ENCODE measurements at places on chromosomes 5 and 9.

- ATAC-seq = no peak
These were observed 149.9 kb downstream of the TRIO start for GRCh38 chr5:14292766-14293658.

- ATAC-seq = no peak
These were observed 11.0 kb downstream of the SLC44A1 start for GRCh38 chr9:105255421-105255820.

- no peak for ATAC-seq
These were observed 1.5 kb upstream of the TESK1 start for GRCh38 chr9:35603506-35603985.

GRCh38 chr5:2904399-2904798 is 152.9 kb upstream of the IRX2 start:
- ATAC-seq = no peak

DNA sequence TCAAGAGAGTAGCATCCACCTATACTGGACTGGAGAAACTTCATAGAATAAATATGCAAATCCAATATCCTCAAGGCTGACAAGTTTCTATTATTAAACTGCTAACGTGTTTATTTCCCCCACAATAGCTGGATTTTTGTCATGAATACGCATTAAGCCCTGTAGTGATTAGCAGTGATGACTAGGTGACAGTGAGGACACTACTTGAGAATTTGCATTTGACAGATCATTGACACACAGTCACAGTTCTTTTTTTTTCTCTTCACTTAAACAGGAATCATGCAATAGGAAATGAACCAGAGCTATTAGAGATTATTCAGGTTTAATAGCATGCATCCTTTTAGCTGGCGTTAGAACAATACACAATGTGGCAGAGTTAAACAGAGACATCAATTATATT is 35.3 kb downstream of the MPDZ start:
- no peak for ATAC-seq

GRCh38 chr5:50702615-50703366 is 36.4 kb downstream of the PARP8 start:
- ATAC-seq = no peak

- peak; percentile 24 for ATAC-seq
These were observed at the start of gene PTGS1 for GRCh38 chr9:122370869-122371755. TSS of gene PTGS1 (plus strand) at chr9:122371024. CDS start at chr9:122371085, 61 bp downstream.

Measured in activated CD4-positive, CD25-positive, alpha-beta regulatory T cell treated with anti-CD3 and anti-CD28 coated beads, Interleukin-2, amount 50 U/mL, for 24 hours (primary cell).